ENCODE measurements at places on chromosomes 3 and 15.

GRCh38 chr15:67980171-67980570 is 73.9 kb upstream of the PIAS1 start:
- DNase-seq, result no peak

- DNase-seq, result no peak
Observed at GRCh38 chr3:156654834-156655233, 19.6 kb upstream of the TIPARP start.

GRCh38 chr3:39361252-39361927 is 21.8 kb upstream of the SLC25A38 start:
- DNase-seq, result no peak

- DNase-seq, result no peak
Observed at GRCh38 chr3:30512576-30512975, 93.8 kb upstream of the TGFBR2 start.

DNA sequence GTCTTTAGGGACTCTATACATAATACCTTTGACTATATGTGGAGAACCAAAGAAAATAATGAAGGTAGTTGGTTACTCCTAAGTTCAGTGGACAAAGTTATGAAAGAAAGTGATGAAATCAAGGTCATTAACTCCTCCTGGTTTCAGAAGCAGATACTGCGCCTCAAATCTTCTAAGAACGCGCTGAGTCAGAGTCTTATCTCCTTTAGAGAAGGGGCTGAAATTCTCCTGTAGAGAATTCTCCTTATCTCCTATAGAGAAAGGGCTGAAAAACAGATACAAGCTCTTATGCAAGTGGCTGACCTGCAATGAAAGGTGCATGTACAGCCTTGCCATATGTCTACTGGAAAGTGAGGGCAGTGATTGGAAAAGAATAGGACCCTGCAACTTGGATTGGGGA is 824.2 kb downstream of the NSUN3 start:
- DNase-seq, result no peak

DNA sequence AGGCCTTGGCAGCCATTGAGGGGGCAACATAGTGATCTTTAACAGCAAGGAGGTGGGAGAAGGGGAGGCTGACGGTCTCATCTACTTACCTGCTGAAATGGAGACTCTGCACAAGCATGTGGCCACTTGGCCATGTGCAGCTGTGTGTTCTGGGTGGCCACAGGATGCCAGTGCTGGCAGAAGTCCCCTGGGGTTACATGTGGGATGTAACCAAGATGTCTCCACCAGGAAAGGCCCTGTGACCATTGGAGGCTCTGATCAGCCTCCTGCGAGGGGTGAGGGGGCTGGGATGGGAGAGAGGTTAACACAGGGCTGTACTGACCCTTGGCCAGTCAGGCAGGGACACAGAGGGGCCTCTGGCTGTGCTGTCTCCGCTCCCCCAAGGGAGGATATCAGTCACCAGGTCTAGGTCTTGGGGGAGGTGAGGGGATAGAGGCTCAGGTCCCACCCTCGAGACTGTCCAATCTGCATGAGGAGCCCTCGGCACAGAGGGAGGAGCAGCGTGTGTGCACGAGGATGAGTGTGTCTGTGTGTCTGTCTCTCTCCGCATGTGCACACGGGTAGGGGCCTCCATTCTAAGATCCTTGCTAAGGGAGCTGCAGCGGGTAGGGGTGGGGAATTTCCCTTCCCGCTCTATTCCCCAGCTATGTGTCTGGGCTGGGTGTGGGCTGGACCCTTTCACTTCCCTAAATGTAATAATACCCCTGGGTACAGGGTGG is 19.5 kb downstream of the PRKCD start:
- DNase-seq, result peak; percentile 84

GRCh38 chr3:119395923-119396358 is 67.5 kb downstream of the TMEM39A start:
- peak; percentile 82 for DNase-seq

DNA sequence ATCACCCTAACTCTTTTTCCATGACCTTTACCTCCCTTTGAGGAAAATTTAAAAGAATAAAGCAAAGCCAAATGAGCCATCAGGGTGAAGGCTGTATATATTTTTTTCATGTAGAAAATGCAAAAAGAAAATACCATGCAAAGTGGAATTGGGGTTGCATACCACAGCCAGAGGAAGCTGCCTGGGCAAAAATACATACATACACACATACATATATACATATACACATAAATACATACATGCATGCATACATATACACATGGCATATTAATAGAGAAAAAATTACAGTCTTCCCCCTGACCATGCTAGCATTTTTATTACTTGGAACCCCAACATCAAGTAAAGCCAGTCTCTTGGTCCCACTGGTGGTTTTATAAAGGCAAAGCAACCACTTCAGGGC is 63.7 kb upstream of the TMCO5A start:
- no peak for DNase-seq

- no peak for DNase-seq
Observed at GRCh38 chr3:112647122-112647521, 6.2 kb upstream of the CCDC80 start.

- no peak for DNase-seq
Observed at GRCh38 chr3:183172051-183172639, 9.6 kb upstream of the LAMP3 start.

GRCh38 chr15:39628546-39629257 is 47.8 kb downstream of the THBS1 start:
- no peak for DNase-seq

DNA sequence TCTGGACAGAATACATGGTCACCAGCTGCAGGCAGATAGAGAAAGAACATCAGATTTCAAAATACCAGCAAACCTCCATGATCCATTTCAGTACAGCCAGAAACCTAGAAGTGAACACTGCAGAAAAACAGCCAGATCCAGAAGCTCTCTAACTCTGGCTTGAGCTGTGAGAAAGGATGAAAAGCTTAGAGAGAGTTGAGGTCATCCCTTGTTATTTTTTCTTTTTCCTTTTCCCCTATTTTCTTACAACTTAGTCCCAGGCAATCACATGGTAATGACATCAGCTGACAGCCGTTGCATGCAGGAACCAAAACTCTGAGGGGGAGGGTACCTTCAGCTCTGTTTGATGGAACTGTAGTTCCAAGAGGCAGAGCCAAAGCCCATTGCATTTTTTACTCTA is 113.2 kb downstream of the TCF12 start:
- no peak for DNase-seq

DNA sequence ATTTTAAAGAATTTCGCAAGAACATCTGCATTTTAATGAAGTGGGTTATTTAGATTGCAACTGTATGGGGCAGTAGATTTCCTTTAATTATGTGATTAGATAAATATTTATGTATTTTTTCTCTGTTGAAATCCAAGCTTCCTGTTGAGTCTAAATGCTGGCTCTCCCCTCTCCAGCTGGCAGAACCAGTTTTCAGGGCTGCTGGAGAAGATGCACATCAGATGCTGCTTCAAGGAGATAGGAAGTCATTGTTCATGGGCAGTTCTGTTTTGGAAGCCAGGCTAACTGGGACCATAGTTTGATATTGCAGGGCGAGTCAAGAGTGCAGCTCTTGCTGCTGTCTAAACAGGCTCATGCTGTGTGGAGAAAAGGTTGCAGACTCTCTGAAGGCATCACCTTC is 97.4 kb downstream of the SLC9A9 start:
- DNase-seq, result no peak

DNA sequence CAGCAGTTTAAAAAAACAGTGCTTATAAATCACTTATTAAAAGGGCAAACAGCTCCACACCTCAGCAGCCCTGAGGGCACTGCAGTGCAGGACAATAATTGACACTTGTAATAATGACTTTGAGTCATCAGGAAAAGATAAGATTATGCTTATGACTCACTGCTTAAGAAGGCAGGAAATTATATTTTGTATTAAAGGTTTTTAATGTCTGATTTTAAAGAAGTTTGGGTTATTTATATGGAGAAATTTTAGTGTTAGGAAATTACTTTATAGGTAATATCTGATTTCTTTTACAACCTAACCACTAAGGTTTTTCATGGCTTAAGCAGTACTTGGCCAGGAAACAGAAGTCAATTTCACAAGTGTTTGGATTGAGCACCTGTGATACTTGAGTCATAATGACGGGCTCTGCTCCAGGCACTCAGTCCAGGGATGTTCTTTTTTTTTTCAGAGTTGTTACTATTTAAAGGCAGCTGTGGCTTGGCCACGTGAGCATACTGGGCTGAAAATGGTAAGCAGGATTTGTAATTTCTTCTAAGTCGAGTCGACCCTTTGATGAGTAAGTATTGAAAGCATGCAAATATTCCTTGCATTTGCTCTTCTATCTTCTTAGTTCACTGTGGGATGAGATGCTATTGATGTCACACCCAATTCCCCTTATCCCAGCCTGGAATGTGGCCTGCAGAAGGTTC is 21.6 kb upstream of the SLC6A20 start:
- DNase-seq, result no peak

DNA sequence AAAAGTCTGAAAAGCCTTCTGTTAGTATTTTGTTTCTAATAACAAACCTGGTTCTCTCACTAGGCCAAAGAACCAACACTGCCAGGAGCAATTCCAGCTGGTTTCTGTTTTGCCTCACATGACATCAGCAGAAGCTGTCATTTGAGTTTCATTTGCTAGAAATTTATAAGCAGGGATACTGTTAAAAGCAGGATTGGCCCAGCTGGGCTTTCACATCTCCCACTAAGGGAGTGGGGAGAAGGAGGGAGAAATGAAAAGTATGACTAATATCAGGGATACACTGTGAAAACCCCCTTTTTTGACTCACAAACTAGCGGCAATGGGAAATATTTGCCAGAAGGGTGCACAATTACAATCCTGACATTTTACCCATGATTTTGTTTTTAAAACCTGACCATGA is 5.3 kb downstream of the CCDC80 start:
- DNase-seq, result no peak

GRCh38 chr15:69940441-69941300 is 157.0 kb downstream of the TLE3 start:
- DNase-seq, result no peak

- DNase-seq, result no peak
Observed at GRCh38 chr15:67479781-67480505, 41.0 kb upstream of the C15orf61 start.

DNA sequence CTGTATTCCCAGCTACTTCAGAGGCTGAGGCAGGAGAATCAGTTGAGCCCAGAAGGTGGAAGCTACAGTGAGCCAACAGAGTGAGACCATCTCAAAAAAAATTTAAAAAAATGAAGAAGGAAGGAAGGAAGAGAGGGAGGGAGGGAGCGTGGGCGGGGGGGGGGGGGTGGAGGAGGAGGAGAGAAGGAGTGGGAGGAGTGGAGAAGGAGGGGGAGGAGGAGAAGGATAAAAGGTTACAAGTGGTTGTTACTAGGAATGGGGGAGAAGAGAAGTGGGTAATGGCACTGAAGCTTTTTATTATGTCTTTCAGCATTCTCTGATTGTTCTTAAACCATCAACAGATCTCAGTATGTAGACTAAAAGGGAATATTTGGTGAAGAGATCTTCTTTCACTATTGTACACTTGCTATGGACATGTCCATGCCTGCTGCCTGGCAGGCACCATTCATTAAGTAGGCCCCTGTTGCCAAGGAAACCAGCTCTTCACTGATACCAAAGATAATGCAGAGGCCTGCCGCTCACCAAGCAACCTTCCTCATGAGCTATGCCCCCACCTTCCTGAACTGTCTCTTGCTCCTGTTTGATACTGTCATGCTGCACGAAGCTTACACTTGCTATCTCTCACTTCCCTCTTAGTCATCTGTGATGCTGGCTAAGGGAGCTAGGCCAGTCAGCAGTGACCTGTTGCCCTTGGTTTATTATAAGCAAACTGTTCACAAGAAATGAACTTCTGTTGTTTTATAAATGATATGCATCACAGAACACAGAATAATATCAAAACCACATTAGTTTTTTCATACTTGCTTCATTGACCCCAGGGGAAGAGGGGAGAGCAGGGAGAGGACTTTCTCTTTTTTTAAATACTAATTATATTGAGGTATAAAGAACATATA is 23.1 kb downstream of the EPM2AIP1 start:
- DNase-seq, result peak; percentile 80

- no peak for DNase-seq
Observed at GRCh38 chr3:53775018-53775417, 71.2 kb downstream of the CHDH start.

DNA sequence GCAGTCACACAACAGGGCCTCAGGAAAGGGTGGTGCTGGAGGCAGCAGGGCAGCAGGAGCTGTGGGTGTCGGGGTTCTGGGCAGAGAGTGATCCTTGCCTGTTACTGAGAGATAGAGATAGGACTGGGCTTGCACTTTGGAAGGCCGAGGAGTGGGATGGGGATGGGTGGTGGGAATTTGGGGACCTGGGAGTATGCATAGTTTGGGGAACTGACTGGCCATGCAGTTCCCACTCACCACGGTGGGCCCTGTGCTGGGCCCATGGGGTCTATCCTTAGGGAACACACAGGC is 192.5 kb upstream of the LINGO1 start:
- no peak for DNase-seq

DNA sequence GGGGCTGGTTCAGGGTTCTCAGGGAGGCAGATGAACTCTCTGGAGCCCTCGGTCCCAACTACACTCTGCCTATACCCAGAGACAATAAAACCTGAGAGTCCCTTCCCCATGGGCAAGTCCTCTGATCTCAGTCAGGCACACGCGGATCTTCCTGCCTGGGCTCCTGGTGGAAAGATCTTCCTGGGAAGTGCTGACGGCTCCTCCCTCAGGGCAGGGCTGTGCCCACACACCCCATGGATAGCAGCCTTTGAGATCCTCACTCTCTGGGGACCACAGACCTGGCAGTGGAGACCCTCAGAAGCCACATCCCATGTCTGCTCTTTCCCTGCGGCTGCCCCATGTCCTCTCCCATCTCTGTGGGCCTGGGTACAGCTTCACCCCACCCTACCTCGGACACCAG is 10.4 kb downstream of the SH2D7 start:
- no peak for DNase-seq

DNA sequence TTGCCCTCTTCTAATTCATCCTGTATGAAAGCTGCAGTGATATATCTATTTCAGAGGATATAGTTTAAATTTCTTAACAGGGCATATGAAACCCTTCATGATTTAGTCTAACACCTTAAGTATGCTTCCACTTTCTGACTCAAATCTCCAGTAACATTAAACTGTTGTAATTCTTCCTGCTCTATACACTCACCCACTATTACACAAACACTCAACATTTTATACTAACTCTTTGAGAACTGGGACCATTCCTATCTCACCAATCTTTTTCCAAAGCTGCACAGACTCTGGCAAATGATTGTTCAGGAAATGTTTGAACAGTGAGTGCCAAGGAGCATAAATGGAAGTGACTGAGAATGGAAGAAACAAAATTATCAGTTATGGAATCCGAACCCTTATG is 560.4 kb upstream of the DPPA4 start:
- DNase-seq, result no peak

Measured in GM12878 (cell line).